ENCODE measurements at places on chromosomes 6 and 20.

DNA sequence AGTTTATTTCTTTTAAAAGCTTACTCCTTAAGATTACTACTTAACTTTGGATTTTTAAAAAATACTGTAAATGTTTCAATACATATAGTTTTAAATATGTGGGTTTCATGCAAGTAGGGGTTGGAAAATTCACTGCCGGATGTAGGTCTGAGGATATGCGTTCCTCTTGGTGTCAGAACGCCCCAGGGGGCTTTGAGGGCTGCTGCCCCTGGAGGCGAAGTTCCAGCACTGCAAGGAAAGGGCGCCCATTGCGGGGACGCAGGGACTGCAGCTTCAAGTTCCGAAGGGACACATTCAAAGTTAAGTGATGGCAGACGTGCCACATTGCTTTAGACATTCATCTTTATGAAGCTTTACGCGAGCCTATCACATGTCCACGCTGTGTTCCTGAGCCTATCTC is 152.9 kb downstream of the SOD2 start:
- no peak for DNase-seq

DNA sequence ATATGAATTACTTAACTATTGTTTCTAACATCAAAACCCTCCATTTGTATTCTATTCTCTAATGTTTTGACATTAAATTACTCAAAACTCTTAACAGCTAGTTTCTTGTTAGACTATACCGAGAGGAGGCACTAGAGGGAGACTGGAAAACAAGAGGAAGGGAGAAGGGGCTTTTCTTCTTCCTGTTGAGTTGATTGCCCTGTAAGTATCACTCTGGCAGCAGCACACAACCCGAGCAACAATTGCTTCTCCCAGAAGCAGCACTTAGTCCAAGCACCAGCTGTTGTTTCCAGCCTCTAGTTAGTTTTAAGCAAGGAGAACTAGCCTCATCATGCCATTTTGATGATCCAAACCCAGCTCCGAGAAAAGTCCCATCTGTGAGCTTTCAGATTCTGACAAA is 603.8 kb downstream of the PRKN start:
- DNase-seq, result peak; percentile 24

DNA sequence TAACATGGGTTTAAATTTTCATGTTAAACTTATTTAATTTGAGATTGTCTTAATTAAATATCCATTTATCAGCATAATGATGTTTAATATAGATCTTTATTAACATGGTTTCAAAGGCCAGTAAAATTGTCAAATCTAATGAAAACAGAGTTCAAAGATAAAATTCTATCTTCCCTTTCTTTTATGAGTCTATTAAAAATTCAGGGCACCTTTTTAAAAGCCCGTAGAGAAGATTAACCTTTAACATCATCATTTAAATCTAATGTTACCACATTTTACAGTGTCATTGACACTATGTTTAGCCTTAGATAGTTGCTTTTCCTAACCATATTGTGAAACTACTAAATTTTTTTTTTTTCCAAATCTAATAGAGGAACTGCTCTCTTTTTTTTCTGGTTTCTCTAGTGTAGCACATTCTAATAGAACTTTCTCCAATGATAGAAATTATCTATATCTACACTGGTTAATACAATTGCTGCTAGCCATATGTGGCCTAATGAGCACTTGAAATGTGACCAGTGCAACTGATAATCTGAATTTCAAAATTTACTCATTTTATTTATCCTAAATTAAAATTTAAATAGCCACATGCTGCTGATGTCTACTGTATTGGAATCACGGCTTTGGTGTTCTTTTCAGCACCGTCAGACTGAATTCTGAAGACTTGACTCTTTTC is 410.9 kb downstream of the UTRN start:
- no peak for DNase-seq

GRCh38 chr6:13362412-13362811 is 34.1 kb upstream of the TBC1D7 start:
- DNase-seq, result peak; percentile 99

- peak; percentile 65 for DNase-seq
Observed at GRCh38 chr6:32945108-32945760, 4.4 kb upstream of the HLA-DMB start.

GRCh38 chr20:2706688-2707352 is 14.2 kb downstream of the EBF4 start:
- no peak for DNase-seq

DNA sequence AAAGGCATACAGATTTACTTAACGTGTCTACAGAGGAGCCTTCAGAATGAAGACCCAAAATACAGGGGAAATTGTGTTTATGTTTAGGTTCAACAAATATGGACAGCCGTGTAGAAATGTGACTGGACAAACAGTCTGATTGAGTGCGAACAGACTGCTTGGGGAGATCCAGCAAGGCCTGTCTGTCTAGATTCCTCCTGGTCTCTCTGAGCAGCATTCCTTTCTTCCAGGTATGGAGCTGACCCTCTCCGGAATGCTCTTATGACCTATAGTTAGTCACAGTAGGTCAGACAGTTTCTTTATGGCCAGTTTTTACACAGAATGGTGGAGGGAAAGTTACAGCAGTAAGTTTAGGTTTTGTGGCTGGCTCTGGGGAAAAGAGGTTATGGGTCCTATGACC is 9.0 kb downstream of the RIN2 start:
- DNase-seq, result no peak

GRCh38 chr6:32132110-32132509 is 2.0 kb upstream of the FKBPL start:
- DNase-seq, result no peak

DNA sequence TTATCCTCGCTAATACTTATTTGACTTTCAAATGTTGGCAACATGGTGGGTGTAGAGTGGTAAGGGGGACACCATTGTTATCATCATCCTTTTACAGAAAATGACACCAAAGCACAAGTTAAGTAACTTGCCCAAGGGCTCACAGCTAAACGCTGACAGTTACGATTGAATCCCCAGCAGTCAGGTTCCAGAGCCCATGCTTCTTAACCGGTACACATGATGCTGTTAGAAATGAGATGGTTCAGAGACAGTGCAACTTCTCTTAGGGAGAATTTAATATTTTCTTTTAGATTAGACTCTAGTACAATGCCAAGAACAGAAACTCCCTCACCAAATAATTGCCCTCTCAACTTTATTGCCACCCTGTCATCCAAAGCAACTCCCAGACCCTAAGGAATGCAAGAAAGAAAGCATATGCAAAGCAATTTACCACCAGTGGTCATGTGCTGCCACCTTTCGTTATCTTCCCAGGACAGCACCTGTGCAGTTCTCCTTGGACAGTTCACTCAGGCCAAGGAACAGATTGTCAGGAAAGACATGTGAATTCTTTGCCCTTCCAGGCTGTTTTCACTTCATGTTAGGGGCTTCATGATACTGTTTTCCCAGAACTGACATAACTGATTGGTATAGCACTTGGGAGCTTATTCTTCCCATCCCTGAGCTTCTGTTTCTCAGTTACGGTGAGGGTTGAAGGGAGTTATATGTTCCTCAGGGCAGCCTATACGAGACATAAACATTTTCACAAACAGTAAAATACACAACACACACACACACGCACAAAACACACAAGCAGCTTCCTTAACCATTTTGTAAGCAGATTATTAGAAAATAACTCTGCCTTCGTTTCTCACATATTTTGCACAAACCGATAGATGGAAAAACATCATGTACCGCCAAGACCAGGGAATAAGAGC is 5.1 kb downstream of the HLA-DMA start:
- peak; percentile 81 for DNase-seq

GRCh38 chr6:159877256-159877808 is 13.5 kb upstream of the MAS1 start:
- DNase-seq, result no peak

GRCh38 chr6:71481801-71482200 is 193.2 kb downstream of the OGFRL1 start:
- DNase-seq, result peak; percentile 85

DNA sequence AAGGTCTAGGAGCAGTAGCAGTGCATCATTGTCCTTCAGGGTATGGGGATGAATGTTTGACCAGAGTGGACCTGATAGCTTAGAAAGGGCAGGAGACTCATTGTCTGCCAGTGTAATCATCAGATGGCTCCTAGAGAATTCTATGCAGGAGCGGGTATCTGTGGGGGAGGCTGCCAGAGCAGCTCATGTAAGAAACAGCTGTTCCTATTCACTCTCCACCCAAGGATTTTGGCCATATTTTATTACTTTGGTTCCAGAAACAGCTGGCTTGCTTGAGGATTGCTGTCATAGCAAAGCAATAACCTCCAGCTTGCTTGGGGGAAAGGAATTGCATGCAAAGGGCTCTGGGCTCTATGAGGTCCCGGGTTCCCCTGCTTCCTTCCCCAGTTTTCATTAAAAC is 44.1 kb downstream of the RALY start:
- no peak for DNase-seq

GRCh38 chr6:53347921-53348370 is 804 bp downstream of the ELOVL5 start:
- DNase-seq, result no peak

DNA sequence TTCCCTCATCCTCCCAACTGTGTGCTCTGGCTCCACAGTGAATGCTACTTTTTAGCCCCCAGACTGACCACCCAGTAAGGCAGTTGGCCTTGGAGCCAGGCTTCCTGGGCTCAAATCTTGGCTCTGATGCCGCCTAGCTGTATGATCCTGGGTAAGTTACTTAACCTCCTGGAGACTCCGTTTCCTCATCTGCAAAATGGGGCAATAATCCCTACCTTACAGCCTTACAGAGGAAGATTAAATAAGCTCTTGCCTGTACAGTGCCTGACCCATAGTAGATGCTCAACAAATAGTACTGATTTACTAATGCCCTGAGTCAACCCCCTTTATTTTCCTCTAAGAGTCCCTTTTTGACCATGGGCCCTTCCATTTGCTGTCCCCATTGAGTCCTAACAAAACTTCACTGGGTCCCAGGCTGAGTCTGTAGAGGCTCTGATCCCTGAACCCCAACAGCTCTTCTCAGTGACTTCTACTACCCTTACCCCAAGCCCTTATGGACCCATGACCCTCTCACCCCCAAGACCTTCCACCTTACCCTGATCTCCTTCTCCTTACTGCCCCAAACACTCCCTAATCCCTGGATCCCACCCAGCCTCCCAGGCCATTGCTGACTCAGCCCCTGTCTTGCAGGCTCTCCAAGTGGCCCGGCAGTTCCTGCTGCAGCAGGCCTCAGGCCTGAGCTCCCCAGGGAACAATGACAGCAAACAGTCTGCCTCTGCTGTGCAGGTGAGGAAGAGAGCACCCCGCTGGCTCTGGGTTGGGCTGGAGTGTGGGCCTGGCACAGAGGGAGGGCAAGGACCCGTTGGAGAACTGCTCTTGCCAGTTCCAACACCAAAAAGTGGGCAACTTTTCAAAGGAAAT is 31.4 kb downstream of the FOXP4 start:
- DNase-seq, result peak; percentile 36

GRCh38 chr20:12110711-12111110 is 193.0 kb downstream of the BTBD3 start:
- no peak for DNase-seq

- no peak for DNase-seq
Observed at GRCh38 chr20:881783-882144, 34.4 kb downstream of the ANGPT4 start.

DNA sequence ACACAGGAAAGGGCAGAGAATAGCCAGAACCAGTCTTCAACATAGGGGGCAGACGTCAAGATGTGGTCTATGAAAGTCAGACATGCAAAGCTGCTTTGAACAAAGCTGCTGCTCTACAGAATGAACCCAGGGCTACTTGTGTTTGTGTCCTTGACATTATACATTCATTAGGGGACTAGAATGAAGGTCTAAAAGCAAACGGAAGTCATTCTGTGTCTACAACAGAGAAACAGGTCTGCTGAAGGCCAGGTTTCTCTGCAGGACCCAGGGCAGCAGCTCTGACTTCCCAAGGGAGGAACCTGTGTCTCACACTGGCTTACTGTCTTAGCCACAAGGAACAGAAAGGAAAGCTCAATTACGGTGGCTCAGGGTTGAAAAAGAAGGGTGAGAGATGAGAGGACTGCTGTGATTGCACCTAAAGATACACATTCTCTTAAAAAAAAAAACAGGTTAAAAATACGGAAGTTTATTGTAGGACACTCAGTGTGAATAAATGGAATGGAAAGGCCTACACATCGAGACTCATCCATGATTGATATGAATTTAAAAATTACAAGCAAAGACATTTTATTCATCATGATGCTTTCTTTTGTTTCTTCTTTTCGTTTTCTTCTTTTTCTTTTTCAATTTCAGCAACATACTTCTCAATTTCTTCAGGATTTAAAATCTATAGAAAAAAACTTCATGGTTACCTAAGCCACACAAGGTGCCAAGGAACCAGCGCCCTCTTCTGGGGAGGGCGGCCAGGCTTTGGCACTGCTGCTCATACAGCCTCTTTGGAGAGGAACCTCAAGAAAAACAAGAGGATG is 6.7 kb downstream of the PSMA7 start:
- peak; percentile 59 for DNase-seq

- DNase-seq, result no peak
Observed at GRCh38 chr20:57450931-57451330, 59.7 kb downstream of the RBM38 start.

DNA sequence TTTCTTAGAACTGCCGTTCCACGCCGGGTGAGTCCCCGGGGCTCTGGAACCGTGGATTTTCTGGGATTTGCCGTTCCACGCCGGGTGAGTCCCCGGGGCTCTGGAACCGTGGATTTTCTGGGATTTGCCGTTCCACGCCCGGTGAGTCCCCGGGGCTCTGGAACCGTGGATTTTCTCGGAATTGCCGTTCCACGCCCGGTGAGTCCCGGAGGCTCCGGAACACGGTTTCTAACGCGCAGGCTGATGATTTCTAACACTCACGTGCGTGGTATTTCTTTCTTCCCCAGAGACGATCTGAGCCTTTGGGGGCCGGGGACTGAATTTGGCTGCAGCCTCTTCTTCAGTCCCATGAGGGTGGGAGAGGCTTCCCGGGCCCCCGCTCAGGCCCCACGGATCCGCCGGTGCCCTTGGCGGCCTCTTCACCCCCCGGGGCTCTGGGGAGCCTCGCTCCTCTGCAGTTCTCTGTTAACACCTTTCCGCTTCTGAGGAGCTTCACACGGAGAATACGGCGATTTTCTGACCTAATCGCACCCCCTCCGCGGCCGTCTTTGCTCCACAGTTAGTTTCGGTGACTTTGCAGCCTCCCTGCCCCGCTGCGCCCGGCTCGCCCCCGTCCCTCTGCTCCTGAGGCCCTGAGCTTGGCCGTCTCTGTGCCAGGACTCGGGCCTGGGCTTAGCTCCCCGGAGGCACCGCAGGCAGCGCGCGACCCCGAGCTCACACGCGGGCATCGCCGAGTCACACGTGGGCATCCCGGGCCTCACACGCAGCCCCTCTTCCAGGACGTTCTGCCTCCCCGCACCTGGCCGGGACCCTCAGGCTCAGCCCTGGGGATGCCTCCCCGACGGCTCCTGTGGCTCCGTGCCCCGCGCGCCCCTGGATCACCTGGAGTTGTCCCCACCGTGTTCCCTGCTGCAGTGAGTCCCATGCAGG is 7.2 kb upstream of the KIF25 start:
- no peak for DNase-seq

GRCh38 chr6:43946641-43947363 is 176.8 kb downstream of the VEGFA start:
- no peak for DNase-seq

DNA sequence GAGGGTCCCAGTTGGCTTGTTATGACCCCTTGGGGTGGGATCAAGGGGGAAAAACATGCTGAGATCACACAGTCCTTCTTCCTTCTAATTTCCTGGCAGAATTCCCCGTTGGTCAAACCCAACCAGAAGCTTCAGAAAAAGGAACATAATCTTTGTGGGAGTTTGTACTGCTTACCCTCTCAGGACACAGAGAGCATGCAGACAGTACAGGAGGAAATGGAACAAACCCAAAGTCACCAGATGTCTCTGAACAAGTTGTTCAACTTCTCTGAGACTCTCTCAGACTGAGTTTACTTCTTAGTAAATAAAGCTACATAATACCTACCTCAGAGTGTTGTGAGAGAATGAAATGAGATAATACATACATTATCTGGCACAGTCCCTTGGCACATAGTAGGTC is 181.1 kb upstream of the TSHZ2 start:
- no peak for DNase-seq

Data from renal cortical epithelial cell (primary cell).